ENCODE measurements at places on chromosomes 6 and 20.
A peak's percentile ranks its signal among the peaks of the same experiment; 100 is the strongest.

GRCh38 chr6:49205526-49205925 is 257.5 kb downstream of the MMUT start:
- DNase-seq: no peak

DNA sequence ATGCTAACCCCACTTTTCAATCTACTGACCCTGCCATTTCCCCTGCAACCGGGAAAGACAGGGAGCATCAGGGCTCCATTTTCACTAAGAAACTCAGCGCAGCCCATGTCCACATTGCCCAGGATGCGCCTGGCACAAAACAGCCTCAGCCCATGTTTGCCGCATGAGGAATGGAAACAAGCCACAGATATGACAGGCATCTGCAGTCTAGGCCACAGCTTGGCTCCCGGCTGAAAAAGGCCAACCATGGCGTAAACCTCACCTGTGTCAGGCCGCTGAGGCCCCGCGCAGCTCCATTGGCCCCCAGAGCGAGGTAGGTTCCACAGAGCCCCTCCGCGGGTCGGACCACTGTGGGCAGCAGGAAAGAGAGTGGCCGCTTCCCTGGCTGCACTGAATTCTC is 21.7 kb downstream of the GGT7 start:
- DNase-seq: no peak

DNA sequence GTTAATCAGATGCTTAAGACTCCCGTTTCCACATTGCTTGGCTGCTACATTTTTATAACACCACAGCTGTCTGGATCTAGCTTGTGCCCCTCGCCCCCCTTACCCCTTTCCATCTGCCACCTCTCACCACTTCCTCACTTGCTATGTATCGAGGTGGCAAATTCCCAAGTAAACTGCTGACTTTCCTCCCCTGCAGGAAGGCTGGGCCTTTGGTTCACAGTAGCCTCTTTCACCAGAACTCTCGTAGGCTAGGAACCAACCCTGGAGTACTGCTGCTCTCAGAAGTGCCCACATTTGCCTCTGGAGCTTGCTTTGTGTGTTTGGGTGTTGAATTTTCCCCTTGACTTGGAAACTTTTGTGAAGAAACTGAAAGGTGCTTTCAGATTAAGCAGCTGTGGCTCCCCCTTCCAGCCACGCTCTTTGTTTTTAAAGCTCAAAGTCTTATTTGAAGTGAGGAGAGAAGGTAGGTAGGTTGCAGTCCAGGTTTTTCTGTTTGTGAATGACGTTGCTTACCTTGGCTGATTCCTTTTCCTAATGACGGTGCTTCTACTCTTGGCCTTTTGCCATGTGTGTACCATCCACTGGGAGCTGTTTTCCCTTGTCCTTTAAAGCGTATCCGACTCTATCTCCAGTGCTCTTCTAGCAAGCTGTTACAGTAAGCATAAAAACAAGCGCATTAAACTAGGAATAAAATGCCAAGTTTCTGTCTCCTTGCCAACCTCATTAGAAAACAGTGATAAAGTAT is 90.4 kb downstream of the CARMIL1 start:
- DNase-seq: no peak

- DNase-seq: no peak
Measured at GRCh38 chr20:49045440-49046086, 549 bp upstream of the CSE1L start.

- DNase-seq: peak; percentile 6
Measured at GRCh38 chr20:46305331-46305972, 2.8 kb downstream of the CDH22 start.

- DNase-seq: no peak
Measured at GRCh38 chr6:46972531-46972930, 50.8 kb upstream of the ADGRF5 start.

DNA sequence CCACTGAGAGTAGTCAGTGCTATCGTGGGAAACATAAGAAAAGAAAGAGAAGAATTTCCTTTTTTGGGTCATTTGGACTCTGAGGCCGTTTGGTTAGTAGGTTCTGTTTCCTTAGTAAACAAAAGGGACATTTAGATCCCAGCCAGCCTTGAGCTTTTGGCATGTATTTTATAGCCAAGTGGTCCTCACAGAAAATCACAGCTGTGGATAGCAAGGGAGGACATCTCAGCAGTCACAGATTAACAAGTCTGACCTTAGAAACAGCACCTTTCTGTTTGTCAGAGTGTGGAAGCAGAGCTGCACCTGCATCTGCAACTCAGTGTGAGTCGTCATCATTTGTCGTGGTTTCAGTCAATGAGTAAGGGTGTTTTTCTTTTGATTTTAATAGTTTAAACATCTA is 40.5 kb downstream of the FAM120B start:
- no peak for DNase-seq

DNA sequence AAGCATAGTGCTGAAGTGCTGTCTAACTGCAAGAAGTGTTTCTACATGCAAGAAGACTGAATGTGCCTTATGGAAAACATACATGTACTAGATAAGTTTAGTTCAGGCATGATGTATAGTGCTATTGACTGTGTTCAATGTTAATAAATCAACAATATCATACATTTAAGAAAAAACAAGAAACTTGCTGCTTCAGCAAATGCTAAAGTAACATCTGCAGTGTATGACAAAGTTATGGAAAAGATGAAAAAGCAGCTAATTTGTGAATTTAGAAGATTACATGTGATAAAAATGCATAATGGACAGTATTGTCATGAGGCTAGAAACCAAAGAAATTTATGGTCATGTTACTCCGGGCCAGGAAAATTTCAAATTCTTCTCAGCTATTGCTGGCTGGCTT is 174.9 kb upstream of the SPTLC3 start:
- no peak for DNase-seq

GRCh38 chr6:449057-449430 is 57.5 kb downstream of the IRF4 start:
- DNase-seq: no peak

GRCh38 chr20:40880063-40880728 is 148.4 kb upstream of the TOP1 start:
- DNase-seq: peak; percentile 4

DNA sequence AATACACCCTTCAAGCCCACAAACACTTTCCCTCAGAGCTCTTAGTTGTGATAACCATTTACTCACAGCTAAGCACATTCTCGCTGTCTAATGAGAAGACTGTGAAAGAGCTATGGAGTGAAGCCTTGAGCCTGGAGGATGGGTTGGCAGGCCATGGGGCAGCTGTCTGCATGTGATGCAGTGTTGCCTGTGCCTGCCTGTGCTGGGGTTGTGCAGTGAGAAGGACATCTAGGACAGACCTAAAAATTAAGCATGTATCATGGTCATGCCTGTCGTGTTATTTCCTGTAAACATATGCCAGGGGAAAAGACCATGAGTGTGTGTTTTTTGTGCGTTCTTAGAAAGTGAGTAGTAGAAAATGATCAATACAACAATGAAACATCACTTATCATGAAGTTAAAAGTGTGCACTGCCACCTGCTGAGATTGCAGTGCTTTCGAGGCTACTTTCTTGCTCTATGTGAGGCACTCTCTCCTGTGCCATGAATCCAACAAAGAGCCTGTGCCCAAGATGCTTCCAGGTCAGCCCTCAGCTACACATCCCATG is 8.1 kb upstream of the ZC3H12D start:
- no peak for DNase-seq

- DNase-seq: no peak
Measured at GRCh38 chr6:168678588-168678987, 237.6 kb downstream of the SMOC2 start.

DNA sequence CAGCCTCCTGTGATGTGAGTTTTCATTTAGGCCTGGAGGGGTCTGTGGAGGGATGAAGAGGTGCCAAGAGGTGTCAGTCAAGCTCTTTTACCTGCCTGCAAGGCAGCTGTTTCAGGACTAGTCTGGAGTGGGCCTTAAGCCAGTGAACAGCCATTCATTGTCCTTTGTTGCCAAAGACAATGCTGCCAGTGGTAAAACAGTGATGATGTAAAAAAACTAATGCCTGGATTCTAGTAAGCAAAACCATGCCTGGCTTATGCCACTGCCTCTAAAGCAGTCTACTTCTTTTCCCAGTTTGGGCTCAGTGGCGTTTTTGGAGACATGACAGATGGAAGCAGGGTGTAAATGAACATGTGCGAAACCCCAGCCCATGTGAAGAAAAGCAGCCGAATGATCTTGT is 93.5 kb upstream of the KCNK16 start:
- no peak for DNase-seq

DNA sequence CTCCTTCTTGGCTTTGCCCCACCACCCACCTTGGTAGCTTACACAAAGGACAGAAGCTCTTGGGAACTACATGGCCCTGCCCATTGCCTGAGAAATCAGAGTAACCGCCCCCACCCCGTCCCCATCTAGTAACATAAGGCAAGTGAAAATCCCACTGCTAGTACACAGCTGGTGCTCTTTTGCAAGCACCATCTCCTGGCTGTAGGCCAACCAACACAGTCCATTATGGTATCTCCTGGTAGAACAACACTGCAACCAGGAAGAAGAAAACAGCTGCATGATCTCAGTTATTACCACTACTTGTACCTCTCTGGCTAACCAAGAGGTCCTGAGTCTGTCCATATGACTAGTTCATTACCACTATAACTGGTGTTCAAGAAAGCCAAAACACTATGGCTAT is 841.1 kb upstream of the MANEA start:
- peak; percentile 33 for DNase-seq

DNA sequence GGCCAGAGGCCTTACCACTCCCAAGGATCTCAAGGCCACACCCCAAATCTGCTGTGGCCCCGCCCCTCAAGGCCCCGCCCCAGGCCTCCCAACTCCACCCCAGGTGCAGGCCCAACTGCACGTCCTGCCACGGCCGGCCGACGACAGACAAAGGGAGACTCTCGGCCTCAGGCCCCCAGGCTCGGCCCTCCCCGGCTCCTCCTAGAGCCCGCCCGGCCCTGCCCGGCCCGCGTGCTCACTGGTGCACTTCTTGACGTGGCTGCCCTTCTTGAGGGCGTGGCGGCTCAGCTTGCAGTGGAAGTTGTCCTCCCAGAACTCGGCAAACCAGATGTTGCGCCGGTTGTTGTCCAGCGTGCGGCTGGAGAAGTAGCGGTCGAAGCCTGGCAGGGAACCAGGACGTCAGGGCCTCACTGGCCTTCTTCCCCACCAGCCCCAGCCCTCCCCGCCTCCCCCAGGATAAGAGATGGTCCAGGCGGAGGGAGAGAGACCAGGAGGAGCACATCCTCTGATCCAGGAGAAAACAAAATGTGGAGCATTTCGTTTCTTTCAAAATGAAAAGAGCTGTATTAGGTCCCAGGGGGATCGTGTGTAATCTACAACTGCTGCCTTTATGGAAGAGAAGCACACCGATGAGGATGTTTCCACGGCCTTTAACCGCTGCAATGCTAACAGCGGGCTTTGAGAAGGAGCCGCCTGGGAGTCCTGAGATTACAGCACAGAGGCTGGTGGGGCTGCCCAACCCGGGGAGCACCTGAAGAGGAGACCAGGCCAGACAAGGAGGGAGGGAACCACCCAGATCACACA is 89.4 kb downstream of the GRM4 start:
- DNase-seq: no peak

DNA sequence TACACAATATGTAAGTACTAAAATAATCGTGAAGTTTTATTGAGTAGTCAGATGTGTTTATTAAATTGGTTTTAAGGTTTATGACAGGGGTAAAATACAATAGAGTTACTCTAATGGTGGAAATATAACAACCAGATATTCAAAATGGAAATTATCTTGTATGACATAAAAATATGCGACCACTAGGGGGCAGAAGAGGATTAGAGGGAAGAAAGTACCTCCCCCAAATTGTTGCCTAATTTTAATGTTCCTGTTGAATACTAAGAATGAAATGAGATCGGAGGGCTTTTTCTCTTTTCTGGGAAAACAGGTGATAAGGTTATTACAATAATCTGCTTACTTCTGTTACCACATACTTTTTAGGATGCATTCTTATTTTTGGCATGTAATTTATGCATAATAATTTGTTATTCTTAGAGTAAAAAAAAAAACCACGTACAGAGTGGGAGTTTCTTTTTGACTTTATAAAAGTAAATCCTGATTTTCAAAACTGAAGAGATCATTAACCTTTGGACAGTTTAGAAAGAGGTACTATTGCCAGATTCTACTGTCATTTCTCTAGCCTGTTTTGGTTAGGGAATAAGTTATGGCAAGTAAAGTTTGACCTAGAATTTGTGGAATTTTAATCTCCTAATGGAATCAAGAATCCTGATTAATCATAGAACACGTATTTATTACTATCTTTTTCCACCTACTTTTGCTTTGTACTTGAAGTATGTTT is 159.2 kb downstream of the CD109 start:
- peak; percentile 90 for DNase-seq

GRCh38 chr6:49087369-49087768 is 375.7 kb downstream of the MMUT start:
- DNase-seq: no peak

- DNase-seq: no peak
Measured at GRCh38 chr6:73586416-73586974, 65.7 kb upstream of the EEF1A1 start.

GRCh38 chr20:1945660-1946059 is 48.2 kb downstream of the PDYN start:
- DNase-seq: peak; percentile 55

DNA sequence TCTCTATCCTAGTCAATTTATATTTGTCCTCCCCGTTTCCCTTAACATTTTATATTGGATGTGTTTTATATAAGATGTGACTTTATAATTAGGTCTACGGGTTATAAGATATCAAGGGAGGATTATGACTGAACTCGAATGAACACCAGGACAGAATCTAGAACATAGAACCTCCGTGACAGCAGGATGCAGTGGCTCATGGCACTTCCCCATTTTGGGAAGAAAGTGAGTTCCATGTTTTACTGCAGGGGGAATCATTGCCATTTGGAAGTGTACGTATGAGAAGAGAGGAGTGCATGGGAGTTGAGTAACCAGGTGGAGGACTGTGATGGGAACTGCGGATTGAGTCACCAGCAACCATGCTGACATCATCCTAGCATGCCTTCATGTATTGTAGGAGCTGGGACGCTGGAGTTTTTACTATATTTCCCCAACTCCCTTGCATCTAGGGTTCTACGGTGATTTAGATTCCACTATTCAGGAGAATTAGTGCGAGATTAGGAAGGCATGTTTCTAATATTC is 56.1 kb upstream of the FOXC1 start:
- no peak for DNase-seq

GRCh38 chr6:34031625-34032383 is 114.1 kb downstream of the GRM4 start:
- no peak for DNase-seq

GRCh38 chr20:44258226-44258890 is 11.2 kb downstream of the GDAP1L1 start:
- no peak for DNase-seq

- peak; percentile 63 for DNase-seq
Measured at GRCh38 chr6:128417698-128418097, 102.7 kb downstream of the PTPRK start.

GRCh38 chr20:35108921-35109320 is 16.3 kb upstream of the TRPC4AP start:
- DNase-seq: no peak

DNA sequence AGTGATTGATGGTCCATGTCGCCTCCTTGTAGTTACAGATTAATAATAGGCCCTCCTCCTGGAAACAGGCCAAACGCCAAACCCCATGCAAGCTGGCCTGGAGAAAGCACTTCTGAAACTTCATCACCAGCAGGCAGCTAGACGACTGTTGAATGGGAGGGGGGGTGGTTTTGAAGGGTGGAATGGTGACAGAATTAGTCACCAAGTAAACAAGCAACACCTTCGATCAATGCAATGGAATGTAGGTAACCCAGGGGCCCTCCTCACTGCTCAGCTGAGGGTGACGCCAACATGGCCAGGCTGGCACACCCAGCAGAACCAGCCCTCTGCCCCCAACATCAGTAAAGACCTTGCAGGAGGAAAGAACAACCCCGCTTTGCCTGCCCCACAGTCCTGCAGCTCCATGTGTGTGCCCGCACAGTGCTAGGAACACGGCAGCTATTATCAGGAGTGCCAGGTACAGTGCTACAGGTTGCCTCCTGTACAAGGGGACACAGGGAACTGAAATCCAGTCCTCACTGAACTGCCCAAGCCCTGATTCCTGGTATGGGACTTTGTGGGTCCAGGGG is 2.7 kb downstream of the BCAS1 start:
- no peak for DNase-seq
